ENCODE measurements at places on chromosomes 16 and 17.

- no peak for DNase-seq
Measured at GRCh38 chr17:9355846-9356245, 219.8 kb downstream of the STX8 start.

- DNase-seq: no peak
Measured at GRCh38 chr17:81461607-81462500, 50.7 kb downstream of the ACTG1 start.

- peak; percentile 62 for DNase-seq
Measured at GRCh38 chr17:48804936-48805411, 12.1 kb downstream of the TTLL6 start.

DNA sequence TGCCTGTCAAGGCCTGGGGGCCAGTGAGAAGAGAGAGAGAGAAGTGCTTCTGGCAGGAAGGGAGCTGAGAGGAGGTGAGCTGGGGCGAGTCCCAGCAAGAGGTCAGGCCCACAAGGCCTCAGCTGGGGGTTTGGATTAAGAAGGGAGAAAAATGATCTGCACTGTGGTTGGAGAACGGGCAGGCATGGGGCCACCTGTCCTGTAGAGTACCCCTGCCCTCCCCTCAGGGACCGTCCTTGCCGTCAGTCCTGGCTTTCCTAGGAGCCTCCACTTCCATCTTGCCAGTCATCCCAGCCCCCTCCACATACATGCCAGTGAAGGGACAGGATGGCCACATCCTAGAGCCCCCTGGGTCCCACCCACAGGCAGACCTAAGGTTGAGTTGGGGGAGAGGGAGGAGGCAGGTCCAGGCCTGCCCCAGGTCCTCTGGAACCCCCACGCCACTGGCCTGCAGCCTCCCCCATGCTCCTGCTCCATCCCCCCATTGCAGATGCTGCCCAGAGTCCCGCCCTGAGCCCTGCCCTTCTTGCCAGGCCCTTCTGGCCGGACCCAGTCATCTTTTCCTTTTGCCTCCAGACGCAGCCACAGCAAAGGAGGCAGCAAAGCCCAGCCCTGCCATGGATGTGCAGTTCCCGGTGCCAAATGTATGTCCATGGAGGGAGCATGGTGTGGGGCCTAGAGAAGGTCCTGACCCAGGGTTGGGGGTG is 18.9 kb downstream of the KATNB1 start:
- DNase-seq: no peak

GRCh38 chr16:83898463-83899271 is at the start of gene MLYCD:
MLYCD (plus strand) TSS chr16:83899115; CDS start chr16:83899145, 30 bp downstream.
- DNase-seq: peak; percentile 69

- DNase-seq: no peak
Measured at GRCh38 chr17:10144456-10144855, 54.0 kb downstream of the GAS7 start.

DNA sequence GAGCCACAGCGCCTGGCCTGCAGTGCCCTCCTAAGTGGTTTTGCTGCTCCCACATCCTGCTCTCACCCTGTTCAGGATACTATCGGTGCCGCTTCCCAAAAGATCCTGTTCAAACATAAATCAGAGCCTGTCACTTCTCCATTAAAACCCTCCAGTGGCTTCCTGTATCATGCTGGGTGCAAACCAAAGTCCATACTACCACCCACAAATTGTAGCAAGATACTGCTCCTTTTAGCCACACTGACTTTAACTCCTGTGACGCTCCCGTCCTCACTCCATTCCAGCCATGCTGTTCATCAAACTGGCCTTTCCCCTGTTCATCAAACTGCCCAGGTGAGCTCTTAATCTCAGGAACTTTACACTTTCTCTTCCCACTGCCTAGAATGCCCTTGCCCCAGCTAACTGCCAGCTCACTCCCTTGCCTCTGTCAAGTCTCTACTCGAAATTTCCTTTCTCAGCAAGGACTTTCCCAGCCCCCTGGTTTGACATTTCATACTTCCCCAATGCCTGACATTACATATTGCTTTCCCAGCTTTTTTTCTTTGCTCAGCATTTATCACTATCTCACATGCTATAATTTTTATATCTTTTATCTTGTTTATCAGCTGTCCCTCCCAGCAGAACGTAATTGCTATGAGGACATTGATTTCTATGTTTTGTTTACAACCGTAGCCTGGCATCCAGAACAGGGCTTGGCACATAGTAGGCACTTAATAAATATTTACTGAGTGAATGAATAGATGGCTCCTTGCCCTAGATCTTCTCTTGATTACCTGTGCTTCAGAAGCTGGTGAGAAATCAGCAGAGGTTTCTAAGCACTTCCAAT is 44.3 kb upstream of the SMURF2 start:
- no peak for DNase-seq

DNA sequence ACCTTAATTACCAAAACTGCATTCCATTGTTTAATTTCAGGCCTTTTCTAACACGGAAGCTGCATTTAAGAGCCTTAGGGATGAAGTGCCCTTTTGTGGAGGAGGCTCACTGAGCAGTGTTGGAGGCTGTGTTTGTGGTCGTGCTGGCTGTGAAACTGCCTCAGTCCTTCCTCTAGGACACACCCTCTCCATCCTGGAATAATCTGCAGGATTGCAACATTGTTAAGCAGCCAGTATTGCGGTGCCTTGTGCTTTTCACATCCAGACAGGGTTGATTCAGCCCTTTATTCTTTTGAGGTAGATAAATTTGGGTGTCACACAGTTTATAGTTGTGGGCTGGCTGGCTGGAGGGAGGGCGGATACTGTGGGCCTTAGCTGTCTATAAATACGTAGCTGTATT is 141.6 kb downstream of the CDRT15L2 start:
- no peak for DNase-seq
